ENCODE measurements at places on chromosomes 3 and 15.

- no peak for DNase-seq
Observed at GRCh38 chr3:180284331-180285110, 247.8 kb upstream of the PEX5L start.

DNA sequence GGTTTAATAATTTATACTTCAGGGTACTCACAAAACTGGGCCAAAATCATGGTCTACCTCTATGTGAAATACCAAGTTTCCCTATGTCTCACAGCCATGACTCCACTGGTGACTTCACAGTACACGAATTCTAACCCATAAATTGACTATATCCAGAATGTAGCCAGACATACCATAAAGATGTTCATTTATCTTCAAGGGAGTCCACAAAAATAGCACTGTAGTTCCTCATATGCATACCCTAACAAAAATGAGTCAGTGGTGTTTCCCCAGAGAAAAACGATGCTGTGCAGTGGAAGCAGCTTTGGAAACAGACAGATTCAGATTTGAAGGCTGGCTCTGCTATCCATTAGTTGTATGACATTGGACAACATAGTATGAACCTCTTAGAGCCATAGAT, 438.8 kb downstream of the FHIT start:
- DNase-seq: no peak

DNA sequence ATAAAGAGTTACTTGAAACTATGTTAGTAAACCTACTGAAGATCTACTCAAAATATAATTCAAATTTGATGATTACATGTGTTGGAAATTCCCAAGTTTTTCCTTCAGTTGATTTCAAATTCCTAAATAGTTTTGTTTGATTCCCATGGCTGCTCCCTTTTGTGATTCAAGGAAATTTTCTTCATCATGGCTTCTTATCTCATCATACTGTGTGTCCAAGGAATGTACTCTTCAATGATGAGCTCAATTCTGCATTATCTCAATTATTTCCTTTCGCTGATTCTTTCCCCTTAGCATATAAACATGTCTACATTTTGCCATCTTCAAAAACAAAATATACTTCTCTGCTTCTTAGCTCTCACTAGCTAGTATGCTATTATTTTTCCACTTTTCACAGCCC, 460.4 kb upstream of the NAALADL2 start:
- DNase-seq: no peak

GRCh38 chr15:51861557-51862359, 32.3 kb downstream of the TMOD3 start:
- DNase-seq: no peak

DNA sequence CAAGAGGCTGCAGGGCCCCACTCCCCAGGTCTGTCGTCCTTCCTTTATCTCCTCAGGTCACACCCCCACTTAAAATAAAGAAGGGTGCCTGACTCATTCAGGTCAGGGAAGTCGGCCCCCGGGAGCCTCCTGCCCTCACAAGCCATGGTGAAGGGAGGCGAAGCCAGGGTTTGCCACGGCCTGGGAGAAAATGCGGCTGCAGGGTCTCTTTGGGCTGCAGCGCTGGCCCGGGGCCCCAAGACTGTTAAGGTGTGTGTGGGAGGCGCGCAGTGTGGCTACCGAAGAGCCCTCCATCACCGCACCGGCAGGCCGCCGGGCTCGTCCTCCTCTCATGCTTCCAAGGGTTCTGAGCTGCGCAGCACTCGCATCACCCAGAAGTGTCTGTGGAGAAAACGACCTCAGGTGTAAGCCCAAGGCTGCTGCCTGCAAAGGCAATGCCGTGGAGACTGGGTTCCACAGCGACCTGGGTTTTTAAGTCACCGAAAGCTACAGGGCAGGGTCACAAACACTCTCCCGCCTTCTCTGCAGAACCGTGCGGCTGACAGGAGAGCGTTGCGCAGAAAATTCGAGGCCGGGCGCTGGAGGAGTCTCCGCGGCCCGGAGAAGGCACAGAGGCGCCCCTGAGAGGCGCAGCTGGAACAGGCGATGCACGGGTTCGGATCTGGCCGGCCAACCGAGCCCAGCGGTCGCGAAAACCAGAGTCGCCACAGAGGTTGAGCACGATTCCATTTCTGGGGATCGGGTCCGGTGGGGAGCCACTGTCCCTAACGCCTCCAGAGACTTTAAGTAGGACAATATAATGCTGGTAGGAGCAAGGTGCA, 8.7 kb downstream of the FOXL2 start:
- no peak for DNase-seq

All from thyroid gland (tissue), 4 donors.